ENCODE measurements at places on chromosomes 1 and 21. TPM values are rescaled to one million over a fixed set of nuclear protein-coding genes. Genes with fewer than 3 reads are reported as not detected.

DNA sequence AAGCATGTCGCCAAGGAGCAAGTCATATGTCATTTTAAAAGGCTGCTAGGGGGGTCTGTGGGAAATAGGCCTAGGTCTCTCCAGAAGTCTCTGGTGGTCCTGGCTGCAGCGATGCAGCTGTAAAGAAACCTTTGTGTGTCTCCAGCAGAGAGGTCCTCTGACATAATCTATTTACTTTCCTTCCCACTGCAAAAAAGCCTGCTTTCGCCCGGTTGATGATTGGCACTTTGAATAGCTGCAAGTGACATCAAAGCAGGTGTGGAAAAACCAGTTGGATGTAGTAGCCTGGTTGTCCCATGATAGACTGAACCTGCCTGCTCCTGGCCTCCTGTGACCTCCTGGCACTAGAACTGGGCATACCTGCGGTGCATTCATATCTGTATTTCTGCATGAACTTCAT is 13.8 kb downstream of the RASSF5 start:
- no peak for DNase-seq

DNA sequence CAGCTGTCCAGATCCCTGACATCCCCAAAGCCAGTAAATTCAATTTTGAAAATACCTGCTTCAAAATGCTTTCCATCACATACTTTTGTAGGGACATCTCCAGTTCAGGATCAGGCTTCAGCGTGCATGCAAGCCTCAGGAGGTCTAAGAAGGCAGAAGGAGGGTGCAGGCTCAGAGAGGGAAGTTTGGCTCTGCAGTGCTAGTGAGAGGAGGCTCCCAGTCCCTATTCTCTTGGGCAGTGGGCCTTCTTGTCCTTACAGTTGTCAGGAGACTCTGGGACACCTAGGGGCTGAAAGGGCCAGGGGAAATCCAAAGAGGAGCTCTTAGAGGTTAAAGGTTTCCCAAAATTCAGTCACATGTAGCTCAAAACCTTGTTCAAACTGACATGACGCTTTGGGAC is 20.1 kb downstream of the ADCY10 start:
- DNase-seq, result no peak

The S100A9 gene
- total RNA-seq, result not detected

The NBPF6 gene
- not detected for total RNA-seq
